ENCODE measurements at places on chromosomes 1 and 21.

GRCh38 chr1:79380078-79380477, 373.5 kb upstream of the ADGRL4 start:
- DNase-seq: no peak

DNA sequence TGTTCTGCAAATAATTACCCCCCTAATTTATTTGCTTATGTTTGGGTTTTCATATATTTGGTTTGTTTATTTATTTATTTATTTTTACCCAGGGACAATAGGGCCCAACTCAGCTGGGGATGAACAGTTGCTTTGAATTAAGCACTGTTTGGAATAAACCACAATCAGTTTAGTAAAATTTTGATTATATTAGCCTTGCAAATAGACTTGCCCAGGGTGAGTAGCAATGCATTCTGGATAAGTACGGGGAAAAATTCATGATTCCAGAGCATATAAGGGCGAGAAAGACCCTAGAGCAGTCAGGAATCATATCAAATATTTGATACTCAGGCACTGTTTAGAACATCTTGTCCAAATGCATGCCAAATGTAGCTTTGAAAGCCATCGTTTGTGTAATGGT, 242.7 kb downstream of the OMA1 start:
- DNase-seq: no peak

GRCh38 chr1:218467101-218468072, 122.3 kb downstream of the TGFB2 start:
- peak; percentile 96 for DNase-seq

- no peak for DNase-seq
Observed at GRCh38 chr1:12085643-12086260, 22.6 kb downstream of the TNFRSF8 start.

GRCh38 chr1:60133000-60133673, 59.6 kb upstream of the C1orf87 start:
- peak; percentile 94 for DNase-seq

GRCh38 chr1:173050865-173051264, at the start of gene TNFSF18:
Gene TNFSF18, minus strand, starts transcription at chr1:173050941. Its CDS starts 45 bp downstream, at chr1:173050896.
- no peak for DNase-seq

DNA sequence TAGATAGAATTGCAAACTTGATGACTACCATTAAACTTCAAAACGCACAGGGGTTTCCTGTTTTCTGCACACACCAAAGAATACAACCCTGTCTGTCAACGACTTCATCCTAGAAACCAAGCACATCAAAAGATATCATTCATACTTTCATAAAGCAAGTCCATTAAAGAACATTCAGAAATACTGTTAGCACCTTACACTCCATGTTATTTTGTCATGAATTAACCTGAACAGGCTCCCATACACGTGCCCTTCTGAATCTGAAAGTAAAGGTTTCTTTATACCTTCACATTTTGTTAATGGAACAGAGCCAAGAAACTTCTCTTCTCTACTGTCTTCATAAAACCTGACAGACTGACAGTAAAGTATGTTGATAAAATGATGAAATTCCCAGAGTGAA, 46.1 kb downstream of the PUM1 start:
- no peak for DNase-seq

- peak; percentile 4 for DNase-seq
Observed at GRCh38 chr1:241253471-241253870, 103.5 kb downstream of the RGS7 start.

GRCh38 chr1:45410850-45411509, 70.7 kb upstream of the MUTYH start:
- no peak for DNase-seq

DNA sequence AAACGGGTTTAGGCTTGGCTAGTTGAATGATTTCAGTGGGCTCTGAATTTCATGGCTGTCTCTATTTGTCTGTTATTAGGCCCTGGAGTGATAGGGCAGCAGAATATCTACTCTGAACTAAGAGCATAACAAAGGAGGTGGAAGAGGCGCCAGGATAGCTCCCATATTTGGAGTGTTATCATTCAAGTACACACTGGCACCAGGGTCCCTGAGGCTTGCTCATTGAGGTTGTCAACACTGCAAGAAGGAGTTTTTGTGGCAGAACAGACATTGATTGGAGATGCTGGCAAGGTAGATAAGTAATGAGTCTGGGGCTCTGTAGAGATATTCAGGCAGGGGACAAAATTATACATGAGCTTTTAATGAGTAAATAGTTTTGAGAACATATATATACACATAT, 1748.4 kb downstream of the MRPL39 start:
- DNase-seq: no peak

DNA sequence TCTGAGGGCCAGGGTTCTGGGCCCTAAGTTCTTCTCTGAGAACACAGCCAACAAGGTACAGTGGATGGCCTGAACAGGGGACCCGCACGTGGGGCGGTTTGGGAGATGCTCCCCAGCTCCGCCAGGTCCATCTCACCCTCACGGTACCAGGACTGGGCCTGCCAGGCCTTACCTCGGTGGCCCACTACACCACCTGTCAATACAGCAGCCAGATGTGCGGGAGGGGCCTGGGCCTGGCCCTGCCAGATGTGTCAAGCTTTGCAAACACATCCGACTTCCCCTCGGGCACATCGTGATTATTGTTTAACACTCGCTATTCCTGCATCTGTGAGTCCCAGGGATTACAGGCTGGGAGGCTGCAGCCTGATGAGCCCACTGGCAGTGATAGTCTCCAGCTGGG, 122.4 kb downstream of the LACTBL1 start:
- no peak for DNase-seq

- DNase-seq: no peak
Observed at GRCh38 chr1:200211157-200211556, 183.6 kb downstream of the NR5A2 start.

DNA sequence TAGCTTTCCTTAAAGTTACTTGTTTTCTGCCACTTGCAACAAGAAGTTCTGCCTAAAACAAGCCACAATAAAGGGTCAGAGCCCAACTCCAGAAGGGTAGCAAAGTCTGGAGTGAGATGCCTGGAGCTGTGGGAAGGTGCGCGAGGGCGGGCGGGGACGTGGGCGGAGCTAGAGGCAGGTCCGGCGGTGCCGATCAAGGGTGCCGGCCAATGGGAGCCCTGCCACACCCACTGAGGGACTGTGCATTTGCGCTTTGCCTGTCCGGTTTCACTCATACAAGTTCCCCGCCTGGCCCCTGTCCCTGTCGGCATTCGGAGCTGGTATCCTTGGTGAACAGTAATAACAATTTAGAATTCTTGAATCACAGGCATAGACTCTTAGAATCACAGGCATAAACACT, 732.4 kb downstream of the MATN1 start:
- no peak for DNase-seq

GRCh38 chr1:248751142-248751541, 4.4 kb downstream of the LYPD8 start:
- DNase-seq: no peak

- DNase-seq: no peak
Observed at GRCh38 chr21:14543983-14544382, 2.1 kb downstream of the SAMSN1 start.

DNA sequence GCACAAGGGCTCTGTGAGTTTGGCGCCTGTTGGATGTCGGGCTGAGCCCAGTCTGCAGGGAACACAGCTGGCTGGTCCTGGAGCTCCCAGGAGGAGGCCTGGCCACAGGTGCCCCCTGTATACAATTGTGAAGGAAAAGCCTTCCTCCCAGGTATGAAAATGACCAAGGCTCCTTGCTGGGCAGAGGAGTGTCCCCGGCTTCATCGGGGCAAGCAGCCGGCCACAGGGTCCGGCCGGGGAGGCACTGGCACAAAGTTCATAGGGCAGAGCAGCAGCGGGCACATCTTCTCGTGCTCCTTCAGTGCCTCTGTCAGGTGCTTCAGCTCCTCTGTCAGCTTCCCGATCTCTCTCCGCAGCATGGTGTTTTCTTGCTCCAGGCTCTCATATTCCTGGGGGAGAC, 13.0 kb downstream of the BATF3 start:
- no peak for DNase-seq

GRCh38 chr1:20265250-20265649, 25.4 kb upstream of the VWA5B1 start:
- no peak for DNase-seq

- DNase-seq: no peak
Observed at GRCh38 chr1:248886237-248886895, 19.7 kb upstream of the PGBD2 start.

DNA sequence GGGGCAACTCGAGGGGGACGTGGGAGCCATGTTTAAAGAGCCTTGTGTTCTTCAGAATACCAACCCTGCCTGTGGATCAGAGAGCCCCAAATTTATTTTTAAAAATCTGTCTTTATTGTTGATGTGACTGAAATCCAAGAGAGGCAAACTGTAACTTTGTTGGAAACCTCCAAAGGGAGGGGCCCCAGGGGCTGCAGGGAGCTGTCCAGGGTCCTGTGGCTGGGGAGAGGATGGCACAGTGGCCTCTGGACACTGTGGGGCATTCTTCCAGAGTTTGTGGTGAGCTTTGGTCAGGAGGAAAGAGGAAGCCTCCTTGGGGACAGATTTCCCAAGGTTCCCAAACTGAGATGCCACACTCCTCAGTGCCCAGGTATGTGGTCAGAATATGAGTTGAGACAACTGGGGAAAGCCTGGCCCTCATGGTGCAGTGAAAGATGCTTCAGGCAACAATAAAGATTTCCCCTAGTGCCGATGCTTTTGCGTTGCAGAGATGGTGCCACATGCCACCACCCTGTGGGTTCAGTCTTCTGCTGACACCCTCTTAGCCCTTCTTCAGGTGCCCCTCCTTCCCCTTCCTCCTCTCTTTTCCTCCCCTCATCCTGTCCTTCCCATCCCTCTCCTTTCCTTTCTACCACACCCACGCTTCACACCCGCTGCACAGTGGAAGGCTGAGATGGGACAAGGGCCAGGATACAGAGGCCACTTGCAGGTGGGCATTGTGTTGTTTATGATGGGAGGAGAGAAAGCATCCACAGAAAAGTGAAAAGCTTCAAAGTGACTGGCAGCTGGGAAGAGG, 122.1 kb downstream of the UCK2 start:
- DNase-seq: no peak

GRCh38 chr21:38610623-38611251, 112.5 kb upstream of the ERG start:
- no peak for DNase-seq

DNA sequence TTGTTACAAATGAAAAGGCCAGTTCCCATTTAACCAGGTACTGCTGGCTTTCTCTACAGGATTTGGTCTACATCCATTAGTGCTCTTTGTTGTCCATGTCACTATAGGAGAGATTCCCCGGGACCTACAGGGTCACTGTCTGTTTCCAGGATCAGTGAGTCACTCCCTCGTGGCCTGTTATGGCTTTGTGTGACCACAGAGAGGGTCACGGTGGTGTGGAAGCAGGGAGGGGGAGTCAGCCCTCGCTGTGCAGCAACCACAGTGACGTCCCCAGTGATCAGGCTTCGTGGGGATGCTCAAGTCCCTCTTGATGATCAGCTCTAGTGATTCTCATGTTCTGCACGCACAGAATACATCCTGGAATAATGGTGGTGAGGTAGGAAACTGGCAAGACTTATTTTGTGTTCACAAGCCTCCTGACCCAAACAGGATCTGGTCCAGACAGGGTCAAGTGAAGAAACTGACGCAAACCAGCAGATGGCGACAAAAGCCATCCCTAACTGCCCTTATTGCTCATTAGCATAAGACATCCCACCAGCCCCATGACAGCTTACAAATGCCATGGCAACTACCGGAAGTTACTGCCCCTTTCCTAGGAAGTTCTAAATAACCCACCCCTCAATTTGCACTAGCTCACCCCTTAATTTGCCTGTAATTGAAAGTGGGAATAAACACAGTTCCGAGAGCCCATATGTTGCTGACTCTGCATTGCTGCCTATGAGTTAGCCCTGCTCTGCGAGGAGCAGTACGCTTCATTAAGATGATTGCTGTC, 98.5 kb downstream of the DISC1 start:
- no peak for DNase-seq

DNA sequence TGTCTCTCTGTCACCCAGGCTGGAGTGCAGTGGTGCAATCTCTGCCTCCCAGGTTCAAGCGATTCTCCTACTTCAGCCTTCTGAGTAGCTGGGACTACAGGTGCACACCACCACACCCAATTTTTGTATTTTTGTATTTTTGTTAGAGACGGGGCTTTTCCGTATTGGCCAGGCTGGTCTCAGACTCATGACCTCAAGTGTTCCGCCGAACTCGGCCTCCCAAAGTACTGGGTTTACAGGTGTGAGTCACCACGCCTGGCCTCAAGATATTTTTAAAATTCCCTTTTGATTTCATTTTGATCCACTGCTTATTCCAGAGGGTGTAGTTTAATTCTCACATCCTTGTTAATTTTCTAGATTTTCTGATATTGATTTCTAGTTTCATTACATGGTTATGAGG, 3.8 kb downstream of the IFI44L start:
- no peak for DNase-seq

DNA sequence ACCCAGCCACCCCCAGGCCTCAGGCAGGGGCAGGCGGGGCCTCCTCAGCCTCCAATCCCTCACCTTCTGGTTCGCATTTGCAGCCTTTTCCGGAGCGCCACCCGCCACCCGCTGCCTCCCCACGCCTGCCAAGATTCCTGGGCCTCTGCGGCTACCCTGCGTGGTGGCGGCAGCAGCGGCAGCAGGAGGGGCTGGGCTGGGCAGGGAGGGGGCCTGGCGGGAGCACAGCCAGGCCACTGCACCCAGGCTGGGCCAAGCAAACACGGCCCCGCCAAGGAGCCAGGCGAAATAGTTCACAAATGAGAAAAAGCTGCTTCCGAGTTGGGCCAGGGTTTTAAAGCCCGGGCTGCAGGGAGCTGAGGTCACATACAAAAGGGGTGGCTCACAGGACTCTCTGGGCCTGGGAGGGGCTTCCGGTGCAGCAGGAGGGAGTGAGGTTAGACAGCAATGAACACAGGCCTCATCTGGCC, 9.8 kb downstream of the COL8A2 start:
- DNase-seq: peak; percentile 79

DNA sequence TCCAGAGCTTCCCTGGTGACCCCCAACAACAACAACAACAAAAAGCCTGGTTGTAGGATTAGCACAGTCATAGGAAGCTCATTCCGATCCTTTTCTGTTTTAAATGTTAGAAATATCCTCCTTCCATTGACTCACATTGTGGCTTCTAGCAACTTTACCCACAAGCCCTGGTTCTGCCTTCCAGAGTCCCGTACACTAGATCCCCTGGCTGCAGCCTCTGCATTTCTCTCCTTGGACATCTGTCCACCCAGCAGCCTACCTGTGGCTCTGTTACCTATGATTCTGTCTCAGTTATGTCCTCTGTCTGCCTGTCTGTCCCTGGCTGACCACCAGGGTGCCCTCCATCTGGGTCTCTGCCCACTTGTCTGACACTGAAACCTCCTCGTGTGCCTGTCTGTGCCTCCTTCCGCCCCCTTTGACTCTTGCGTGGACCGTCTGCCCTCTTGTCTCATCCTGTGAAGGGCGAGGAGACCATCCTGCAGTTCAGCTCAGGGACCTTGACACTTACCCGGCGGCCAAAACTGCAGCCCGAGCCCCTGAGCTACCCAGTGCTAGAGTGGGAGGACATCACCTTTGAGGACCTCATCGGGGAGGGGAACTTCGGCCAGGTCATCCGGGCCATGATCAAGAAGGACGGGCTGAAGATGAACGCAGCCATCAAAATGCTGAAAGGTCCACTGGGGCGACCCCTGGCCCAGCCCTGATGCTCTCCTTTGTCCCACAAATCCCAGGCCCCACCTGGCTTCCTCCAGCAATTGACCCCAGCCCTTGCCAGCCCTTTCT, 16.1 kb downstream of the TIE1 start:
- DNase-seq: no peak
